ENCODE measurements at places on chromosomes 3 and 15.
A peak's percentile ranks its signal among the peaks of the same experiment; 100 is the strongest.

GRCh38 chr3:112817797-112818196 lies 28.9 kb downstream of the CD200R1L start:
- DNase-seq: no peak

GRCh38 chr3:98734306-98734705 lies 28.8 kb upstream of the ST3GAL6 start:
- DNase-seq: no peak

DNA sequence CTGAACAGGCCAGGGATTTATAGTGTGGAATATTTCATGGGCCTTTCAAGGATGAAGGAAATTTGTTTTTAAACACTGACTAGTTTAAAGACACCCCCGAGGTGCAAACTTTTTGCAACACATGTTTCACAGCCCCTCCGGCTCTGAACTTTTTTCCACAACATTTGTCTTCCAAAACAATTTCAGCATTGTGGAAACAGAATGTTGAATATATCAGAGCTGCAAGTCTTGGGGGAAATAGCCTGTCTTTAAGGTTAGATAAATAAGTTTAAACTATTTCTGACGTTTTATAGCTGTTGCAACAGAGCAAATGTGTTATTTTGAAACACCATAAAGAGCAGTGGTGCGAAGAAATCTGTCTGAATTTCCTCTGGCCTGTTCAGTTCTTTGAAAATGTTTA lies 229.2 kb upstream of the GOLGA6L4 start:
- no peak for DNase-seq

GRCh38 chr3:23953523-23953922 lies 8.4 kb downstream of the NR1D2 start:
- no peak for DNase-seq

DNA sequence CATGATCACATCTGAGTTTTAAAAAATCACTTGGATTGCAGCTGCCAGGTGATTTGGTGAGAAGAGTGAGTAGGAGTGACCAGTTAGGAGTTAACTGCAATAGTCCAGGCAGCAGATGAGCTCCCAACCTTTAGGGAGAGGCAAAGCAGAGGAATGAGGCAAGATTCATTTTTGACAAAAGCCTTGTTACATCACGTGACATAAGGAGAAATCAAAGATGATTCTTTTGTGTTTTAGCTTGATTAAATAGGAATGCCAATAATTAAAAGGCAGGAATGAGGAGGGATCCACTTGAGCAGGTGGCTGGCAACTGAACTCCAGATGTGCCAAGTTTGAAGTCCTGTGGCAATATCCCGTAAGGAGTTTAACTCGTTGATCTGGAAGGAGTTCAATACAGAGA lies 2.5 kb downstream of the GATM start:
- no peak for DNase-seq

DNA sequence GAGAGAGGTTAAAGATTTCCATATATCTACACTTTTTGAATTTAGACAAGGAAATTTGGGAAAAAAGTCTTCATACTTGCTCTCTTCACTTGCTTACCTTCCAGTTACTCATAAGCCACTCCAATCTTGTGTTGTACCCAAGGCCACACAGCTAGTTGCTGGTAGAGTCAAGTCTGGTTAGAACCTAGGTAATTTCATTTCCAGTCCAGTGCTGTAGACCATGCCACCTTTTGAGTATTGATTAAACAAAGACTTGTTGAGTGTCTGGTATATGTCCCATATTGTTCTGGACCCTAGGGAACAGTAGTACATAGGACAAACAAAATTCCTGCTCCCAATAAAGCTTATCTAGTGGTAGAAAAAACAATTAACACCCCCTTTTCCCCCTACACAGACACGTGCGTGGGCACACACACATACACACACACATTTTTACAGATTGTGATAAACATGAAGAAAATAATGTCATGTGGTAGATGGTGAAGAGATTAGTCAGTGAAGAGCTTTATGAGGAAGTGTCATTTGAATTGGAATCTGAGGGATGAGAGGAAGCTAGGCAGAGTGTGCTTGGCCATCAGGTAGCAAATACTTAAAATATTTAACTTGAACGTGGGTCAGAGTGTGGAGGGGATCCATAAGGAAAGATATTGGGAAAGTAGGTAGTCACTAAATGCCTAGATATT lies 2.1 kb downstream of the CMC1 start:
- no peak for DNase-seq

DNA sequence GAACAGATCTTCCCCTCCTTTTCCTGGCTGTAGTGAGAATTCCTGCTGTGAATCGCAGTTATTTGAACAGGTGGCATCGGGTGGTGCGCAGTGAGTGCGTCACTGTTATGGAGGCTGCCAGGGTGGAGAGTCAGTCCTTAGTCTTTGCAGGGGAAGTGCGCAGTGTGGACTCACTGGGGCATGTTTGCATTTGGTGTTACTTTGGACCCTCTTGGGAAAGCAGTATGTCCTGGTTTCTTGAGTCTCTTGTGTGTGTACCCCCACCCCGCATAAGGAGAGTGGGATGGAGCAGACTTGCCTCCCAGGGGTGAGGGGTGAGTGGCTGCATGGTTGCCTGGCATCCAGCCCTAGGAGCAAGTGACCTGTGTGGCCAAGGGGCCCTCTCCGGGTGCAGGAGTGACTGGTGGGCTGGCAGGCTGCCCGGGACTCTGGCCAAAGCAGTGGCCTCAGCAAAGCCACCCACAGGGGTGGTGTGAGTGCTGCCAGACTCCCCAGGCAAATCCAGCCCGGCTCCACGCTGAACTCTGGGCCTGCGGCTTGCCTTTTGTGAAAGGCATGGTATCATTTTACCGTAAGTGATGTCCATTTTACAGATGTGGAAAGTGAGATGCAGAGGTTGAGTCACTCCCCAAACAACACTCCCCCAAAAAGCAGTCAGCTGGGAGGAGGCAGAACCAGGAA lies 46.4 kb downstream of the DNASE1L3 start:
- no peak for DNase-seq

- DNase-seq: no peak
These were observed 52.8 kb downstream of the MGA start for GRCh38 chr15:41713047-41713446.

DNA sequence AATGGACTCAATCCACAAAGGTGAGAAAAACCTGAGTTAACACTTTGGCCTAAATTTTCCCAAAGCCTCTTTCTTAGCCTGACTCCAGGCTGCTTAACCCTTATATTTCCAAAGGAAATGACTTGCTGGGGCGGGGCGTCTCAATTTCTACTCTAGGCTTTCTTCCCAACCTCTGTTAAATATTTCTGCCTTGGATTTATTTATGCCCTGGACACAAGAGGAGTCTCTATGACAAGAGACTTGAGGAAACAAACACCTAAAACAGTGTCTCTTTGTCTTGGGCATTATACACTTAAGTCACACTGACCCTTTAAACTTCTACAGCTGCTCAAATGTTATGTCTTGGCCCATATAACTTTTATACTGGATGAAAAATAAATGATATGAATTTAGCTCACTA lies 28.3 kb upstream of the AP4E1 start:
- no peak for DNase-seq

DNA sequence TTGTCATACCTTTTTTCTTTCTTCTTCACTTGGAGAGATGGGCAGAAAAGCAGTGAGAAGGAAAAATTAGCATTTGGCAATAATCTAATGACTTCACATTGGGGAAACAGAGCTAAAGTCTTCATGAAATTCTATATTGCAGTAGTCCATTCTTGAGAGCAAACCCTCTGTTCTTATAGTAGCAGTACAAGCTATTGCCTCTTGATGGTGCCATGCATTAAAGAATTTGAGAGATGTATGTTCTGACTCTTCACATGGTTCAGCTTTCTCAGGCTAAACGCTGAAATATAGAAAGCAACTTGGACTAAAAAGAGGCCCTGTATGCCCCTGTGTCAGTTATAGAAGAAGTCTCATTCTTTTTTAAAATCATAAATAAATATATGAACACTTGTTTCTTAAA lies 36.0 kb downstream of the PHLDB2 start:
- DNase-seq: no peak

GRCh38 chr3:53773021-53773436 lies 73.2 kb downstream of the CHDH start:
- no peak for DNase-seq

- DNase-seq: no peak
These were observed 47.8 kb downstream of the SLC41A3 start for GRCh38 chr3:126036056-126036549.

DNA sequence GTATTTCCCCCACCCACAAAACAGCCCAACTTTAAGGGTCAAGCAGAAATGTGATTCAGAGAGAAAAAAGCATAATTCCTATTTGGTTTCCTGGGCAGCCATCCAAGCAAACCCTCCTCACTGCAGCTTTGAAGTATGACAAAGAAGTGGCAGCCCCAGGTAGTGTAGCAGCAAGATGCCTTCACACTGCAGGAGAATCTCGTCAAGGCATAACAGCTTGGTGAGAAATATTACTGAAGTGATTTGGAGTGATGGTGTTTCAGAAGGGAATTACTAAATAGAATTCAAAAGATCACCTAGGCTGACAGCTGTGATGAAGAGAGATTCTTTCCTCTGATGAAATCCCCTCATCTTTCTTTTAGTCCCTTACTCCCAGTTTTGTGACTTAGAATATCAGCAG lies 173.9 kb downstream of the PYDC2 start:
- DNase-seq: no peak

GRCh38 chr3:172175254-172175599 lies 135.8 kb downstream of the FNDC3B start:
- DNase-seq: no peak

DNA sequence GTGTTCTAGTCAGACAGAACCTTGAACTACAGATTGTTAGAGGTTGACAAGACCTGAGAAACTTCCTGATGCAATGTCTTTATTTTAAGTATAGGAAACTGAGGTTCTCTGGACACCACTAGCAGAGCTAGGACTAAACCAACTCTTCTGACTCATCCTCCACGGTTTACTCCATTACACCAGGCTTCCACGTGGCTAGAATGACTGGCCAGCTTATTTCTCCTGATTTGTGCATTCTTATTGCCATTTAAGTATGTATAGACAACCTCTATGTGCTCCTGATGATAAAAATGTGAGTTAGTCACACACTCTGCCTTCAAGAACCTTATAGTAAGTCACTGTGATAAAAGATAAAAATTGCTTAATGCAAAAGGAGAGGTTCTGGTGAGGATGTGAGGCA lies 182.7 kb downstream of the MEX3B start:
- no peak for DNase-seq

DNA sequence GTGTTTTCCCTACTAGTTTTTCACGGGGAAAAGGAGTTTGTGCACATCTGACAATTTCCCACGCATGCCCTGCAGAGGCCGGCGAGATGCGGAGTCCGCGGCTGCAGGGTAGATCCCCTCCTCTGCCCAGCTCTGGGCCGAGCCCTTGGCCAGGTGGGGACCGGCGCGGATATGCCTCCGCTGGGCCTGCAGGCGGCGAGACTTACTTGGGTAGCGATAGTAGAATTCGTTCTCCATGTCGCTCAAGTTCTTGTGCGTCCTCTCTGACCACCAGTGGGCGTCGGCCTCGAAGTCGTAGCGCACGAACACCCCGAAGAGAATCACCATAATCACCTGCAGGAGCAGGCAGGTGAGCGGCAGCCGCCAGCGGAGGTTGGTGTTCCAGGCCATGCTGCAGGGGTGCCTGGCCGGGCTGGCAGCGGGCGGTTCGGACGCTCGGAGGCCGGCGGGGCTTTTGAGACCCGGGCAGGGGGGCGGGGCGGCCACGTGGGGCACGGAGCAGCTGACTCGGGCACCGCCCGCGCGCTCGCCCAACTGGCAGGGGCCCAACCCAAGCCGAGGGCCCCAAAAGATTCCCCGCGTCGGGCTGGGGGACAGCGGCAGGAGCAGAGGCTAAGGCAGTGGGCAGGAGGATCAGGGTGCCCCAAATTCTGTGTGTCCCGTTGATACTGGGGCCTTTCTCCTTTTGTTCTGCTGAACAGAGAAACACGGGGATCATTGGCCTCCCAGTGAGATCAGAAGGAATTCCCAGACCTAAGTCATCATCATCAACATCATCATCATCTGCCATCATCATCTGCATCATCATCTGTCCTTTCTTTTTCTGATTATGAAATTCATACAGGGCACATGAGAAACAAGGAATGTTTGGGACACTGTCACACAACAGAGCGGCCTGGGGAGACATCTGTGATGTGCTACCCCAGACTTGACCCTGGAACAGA lies at the start of gene RHCG:
TSS of gene RHCG (minus strand) at position 429 of the 944 bp plus-strand sequence. CDS start at position 390, 39 bp downstream.
- peak; percentile 24 for DNase-seq

- no peak for DNase-seq
These were observed 500.0 kb upstream of the IL12A start for GRCh38 chr3:159488602-159489001.

- DNase-seq: no peak
These were observed 42.4 kb downstream of the RAB6B start for GRCh38 chr3:133853063-133853924.

- DNase-seq: no peak
These were observed 60.1 kb downstream of the UACA start for GRCh38 chr15:70703096-70703878.

DNA sequence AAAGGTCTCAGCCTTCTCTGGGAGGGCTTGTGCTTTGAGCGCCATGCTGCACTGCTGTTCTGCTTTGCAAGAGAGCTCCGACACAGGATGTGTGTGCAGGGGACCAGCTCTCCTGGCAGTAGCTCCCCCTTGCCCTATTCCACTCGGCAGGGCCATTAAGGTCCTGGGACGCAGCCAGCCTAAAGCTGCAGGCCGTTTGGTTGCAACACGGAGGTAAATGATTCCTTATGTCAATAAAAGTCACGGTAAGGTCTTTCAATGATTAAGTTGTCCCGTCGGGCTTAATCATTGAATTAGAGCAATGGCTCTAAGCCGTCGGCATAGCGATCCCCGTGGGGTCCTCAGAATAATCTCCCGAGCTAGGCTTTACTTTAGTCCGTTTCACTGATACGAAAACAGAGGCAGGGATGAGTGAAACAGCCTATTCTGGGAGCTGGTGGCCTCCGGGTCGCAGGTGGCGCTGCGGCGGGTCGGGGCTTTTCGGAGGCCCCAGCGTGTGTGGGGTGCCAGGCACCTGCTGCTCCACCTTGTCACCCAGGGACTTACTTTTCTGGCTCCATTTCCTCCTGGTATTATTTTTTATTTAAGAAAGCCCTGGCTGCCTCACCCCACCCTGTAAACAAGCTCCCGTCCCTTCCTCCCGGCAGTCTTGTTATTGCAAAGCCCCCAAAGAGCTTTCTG lies 525.2 kb downstream of the OCA2 start:
- no peak for DNase-seq

GRCh38 chr3:124607163-124607562 lies 123.1 kb upstream of the UMPS start:
- DNase-seq: no peak

GRCh38 chr3:187914231-187914630 lies 169.0 kb upstream of the BCL6 start:
- DNase-seq: no peak

- peak; percentile 39 for DNase-seq
These were observed 5.6 kb upstream of the ZNF80 start for GRCh38 chr3:114242947-114243346.

- DNase-seq: no peak
These were observed 6.8 kb downstream of the GDPGP1 start for GRCh38 chr15:90240856-90241255.

GRCh38 chr15:41495736-41496599 lies 2.3 kb downstream of the ITPKA start:
- no peak for DNase-seq

- no peak for DNase-seq
These were observed 57.5 kb upstream of the KLF13 start for GRCh38 chr15:31268911-31269784.

GRCh38 chr3:110576960-110577359 lies 494.7 kb upstream of the NECTIN3 start:
- no peak for DNase-seq

Measured in activated naive CD4-positive, alpha-beta T cell treated with anti-CD3 and anti-CD28 coated beads for 36 hours (primary cell).